ENCODE measurements at places on chromosomes 4 and X.

DNA sequence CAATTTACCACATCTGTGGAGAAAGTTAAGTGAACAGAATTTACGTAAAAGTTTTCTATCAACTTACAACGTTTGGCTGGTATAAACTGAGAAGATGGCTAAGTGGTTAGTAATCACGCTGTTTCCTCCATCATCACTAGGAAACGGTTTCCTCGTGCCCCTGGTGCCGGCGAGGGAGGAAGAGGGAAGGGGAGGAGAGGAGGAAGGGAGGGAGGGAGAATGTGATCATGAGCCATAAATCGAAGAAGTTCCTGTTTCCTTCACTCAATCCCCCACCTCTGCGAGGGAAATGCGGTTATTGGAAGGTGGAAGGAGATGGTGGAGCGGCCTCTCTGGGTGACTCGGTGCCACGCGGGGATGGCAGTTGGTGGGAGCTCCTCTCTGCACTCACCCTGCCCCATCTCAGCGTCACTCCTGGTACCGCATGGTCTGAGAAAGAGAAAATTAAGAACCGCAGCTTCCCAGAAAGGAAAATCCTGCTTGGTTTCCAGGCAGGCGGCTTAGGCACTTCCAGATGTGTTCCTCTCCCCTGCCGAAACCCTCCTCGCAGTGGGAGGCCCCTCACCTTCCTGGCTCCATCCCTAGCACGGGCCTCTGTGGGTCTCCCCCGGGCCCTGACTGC is 216.8 kb downstream of the AFAP1 start:
- DNase-seq, result no peak

DNA sequence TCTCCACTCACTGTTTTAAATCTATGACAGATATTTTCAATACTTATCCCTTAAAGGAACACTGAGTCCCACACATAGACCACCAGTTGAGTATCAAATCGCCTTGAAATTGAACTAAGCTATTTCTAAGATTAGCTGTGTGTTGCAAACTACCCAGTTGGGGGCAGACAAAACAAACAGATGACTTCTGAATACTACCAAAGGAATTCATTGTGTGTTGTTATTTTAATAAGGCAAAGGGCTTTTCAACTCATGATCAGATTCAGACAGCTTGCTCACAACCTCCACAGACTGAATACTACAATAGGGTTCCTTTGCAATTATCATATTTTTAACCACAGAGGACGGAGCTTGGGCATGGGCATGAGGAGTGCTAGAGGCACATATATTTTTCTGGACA is 283.0 kb upstream of the GPC4 start:
- DNase-seq, result peak; percentile 44

DNA sequence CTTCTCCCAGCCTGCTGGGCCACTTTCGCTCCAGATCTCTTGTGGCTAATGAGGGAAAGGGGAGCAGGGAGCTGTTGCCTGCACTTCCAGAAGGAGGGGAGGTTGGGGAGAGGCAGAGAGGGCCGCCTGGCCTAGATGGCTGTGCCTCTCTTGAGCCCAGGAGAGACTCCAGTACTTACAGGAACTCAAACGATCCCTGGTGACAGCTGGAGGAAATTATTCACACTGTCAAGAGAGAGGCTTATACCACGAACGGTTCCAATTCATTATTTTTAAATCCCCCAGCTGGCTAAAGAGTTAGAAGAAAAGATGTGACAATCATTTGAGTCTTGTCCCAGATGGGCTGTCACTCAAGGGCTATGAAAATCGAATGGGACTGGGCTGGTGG is 96.1 kb downstream of the PHKA2 start:
- no peak for DNase-seq

DNA sequence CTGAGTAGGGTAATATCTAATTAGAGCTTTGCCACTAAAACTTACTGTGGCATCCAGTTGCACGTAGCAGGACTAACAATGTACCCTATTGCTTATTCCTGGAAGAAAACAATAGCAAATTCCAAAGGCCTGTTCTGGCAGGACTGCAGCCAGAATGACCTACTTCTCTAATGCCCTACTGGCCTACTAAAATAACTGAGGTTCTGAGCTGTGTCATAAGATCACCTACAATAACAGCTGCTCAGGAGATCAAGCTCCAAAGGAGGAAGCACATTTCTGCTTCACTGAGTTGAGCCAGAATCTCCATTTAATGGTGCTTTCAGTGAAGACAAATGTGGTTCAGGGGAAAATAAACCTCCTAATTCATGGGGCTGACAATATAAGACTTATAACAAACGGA is 42.2 kb upstream of the CXCL8 start:
- DNase-seq, result peak; percentile 69

DNA sequence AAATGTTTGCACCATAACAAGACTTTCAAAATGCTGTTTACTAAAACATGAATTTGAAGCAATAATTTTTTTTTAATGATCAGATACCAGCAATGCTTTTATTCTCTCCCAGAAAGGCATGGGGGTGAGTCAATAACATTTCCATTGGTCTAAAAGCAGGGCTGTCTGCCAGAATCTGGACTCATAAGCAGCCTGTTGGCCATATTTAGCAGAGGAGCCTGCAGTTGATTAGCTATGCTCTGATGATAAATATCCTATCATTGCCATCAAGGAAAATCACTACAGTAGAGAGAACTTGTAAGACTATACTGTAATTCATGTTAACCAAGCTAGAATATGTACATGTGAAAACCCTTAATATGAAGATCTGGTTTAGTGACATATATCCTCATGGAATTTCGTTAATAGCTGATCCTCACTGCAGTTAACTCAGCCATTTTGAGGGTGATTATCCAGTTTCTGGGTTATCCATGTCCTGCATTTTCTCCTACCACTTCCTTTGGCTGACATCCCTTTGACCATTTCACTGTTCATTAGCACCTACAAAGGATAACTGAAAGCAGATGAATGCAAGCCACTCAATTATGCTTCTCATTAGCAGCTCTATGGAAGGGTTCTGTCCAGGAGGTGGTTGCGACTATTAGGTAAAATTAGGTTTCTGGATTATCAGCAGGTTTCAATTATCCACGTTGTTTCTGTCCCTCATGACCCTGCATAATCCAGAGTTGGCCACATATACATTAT is 72.9 kb upstream of the DIAPH2 start:
- no peak for DNase-seq

GRCh38 chr4:182808673-182809416 is 108.3 kb downstream of the DCTD start:
- DNase-seq, result no peak

DNA sequence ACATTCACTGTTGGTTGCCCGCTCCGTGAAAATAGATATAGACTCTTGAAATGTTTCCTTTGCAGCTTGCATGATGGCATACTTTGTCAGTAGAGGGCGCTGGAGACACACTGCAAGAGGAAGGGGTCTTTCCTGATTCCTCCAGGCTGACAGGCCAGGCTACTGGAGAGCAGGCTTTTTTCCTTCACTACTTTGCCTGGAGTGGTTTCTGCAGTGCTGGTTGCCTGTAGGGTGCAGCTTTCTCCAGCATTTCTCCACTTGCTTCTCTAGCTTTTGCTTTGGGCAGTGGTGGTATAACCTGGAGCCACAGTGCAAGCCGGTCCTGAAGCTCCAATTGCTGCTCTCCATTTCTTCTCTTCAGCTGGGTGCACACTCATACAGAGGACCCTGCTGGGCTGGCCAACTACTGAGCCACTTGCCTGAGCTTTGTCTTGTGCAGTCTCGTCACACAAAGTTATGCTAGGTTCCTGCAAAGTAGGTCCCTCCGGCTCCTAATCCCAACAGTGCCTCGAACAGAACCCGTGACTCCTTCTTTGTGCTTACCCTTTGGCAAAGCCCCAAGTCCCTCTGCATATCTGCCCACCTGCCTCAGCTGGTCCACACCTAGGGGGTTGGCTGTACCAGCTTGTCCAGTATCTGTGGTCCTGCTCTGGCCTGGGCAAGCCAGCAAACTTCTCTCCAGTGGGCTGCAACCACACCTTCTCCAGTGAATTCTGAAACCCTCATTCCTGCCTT is 46.3 kb downstream of the RASSF6 start:
- DNase-seq, result peak; percentile 86

DNA sequence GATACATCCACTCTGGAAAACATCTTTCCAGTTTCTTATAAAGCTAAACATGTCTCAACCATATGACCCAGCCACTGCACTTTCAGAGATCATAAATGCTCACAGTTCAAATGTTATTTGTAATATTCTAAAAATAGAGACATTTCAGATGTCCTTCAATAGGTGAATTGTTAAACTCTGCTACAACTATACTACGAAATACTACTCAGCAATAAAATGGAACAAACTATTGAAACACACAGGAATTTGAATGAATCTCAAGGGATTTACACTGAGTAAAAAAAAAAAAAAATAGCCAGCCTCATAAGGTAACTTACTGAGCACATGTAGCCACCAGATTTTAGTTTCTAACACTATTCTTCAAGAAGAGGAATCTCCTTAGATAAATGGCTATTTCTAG is 253.9 kb downstream of the PCDH18 start:
- DNase-seq, result no peak

DNA sequence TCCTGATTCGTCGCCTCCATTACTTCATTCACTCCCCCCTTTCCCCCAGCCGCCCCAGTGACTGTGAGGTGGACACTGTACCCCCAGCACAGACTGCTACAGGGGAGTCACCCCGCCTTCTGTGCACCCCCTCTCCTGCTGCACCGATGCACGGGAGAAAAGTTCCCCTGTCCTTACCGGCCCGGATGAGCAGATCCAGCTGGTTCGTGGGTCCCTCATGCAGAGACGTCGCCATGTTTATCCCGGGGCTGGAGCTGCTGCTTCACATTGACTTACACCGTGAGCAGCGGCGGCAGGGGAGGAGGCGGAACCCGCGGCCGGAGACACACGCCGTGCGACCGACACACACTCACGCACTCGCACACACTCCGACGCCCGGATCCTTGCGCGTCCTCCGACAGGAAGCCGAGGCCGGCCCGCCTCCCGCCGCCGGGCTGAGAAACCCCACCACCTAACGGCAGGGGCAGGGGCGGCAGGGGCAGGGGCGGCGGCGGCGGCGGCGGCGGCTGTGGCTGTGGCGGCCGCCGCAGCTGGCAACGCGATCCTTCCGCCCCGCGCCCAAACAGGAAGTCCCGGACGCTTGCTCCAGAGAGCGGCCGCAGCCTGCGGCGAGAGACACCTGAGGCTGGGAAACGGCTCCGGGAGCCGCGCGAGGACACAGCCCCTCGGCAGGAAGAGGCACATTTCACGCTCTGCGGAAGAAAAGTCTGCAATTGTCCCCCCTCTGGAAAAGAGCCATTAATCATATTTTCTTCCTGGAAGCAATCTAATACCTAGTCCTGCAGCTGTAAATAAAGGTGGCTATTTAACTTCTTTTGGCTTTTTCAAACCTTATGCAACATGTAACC is 68.6 kb downstream of the NOCT start:
- DNase-seq, result peak; percentile 96

GRCh38 chr4:151983854-151984253 is 223.0 kb upstream of the GATB start:
- DNase-seq, result no peak

DNA sequence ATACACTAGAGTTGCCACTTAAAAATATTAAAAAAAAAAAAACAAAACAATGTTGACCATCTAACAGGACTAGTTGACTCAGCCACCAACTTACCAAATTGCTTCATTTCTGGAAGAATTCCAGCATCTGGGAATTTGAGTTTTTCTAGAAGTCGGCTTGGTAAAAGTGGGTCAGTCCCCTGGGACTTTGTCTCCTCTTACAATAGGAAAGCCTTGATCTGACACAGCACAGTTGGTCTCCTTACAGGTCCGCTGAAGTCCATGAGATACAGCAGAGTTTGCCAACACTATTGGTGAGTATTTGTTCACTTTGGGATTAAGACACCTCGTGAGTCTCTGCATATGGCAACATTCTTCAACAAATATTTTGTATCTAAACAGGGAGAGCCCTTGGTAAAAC is 18.2 kb upstream of the DDIT4L start:
- no peak for DNase-seq

DNA sequence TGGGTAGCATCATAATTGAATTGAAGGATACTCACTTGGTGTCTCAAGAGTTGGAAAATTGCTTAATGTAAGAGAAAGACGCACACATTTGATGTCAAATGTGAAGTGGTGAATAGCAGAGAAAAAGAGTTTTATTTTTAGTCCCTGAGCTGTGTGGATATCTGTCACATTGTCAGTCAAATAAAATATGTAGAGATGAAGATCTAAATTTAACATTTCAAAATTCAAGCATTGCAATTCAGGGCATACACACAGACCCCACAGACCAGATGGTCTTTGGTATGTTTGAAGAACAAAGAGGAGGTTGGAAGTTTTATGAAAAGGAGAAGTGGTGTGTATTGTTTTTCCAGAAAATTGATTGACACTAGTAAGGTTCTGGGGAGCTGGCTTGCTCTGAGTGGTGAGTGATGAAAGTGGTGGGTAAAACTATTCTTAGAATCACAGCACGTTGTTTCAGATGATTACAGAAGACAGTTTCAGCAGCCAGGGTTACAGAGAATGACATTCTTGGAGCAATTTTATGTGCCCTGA is 44.9 kb upstream of the BBS12 start:
- peak; percentile 72 for DNase-seq

- no peak for DNase-seq
Measured at GRCh38 chr4:141797966-141798365, 161.6 kb downstream of the IL15 start.

- DNase-seq, result no peak
Measured at GRCh38 chr4:176066757-176067156, 1.1 kb downstream of the WDR17 start.

DNA sequence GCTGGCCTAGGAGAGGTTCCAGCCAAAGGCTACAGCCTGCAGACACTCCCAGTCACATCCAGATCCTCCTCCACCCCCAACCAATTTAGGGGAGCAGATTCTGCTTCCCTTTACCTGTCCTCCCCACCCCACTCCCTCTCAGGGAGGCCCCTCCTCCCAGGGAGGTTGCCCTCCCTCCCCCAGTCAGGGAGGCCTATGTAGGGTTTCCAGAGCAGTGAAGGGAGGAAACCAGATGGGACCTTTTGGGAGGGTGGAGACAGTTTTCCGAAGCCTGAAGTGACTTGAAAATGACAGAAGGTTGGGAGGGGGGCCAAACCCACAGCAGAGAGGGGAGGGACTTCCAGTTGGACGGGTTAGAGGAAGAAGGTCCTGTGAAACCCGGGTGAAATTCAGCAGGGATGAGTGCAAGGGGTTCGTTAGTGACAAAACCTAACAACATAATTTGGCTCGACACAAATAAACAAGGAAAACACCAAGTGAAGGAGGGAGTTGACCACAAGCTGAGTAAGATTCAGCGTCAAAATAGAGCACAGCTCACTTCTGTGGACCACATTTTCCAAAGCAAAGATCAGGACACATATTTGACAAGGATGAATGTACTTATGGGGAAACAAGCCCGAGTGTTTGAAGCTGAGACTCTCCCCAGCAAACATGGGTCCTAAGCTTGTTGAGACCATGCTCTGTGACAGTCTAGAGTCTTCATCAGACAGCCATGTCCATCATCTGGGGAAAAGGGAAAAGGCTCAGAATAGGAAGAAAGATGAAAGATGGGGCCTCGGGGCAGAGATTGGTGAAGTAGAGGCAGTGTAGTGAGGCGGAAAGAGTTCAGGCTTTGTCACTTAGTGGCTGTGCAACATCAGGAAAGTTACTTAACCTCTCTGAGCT is 46.4 kb downstream of the PRPS1 start:
- DNase-seq, result peak; percentile 94

DNA sequence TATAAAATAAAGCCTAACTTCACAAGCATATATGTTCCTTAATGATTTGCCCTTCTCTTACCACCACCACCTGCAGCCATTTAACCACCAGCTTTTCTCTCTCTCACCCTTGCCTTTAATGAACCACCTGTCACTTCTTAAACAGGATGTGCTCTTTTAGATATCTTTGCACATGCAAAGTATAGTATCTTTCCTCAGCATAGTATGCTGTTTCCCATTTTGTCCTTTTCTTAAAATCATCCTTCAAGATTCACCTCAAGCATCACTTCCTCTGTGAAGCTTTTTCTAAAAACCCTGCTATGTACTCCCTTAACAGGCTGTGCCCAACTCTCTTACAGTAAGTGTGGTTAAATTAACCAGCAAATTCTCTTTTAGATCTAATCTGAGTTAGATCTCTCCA is 8.2 kb upstream of the CNOT6L start:
- no peak for DNase-seq
